ENCODE measurements at places on chromosomes 12 and 14.
A peak's percentile ranks its signal among the peaks of the same experiment; 100 is the strongest.

DNA sequence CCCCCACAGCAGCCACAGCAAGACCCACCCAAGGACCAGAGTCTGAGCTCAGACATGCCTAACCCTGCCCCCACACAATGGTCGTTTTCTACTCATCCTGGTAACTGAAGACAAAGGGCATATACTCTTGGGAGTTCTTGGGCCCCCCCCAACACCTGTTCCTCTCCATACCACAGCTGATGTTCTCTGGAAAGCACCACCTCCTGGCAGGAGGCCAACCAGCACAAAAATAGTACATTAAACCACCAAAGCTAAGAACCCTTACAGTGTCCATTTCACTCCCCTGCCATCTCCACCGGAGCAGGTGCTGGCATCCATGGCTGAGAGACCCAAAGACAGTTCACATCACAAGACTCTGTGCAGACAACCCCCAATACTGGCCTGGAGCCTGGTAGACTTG, 80.6 kb upstream of the DAAM1 start:
- DNase-seq, result no peak

DNA sequence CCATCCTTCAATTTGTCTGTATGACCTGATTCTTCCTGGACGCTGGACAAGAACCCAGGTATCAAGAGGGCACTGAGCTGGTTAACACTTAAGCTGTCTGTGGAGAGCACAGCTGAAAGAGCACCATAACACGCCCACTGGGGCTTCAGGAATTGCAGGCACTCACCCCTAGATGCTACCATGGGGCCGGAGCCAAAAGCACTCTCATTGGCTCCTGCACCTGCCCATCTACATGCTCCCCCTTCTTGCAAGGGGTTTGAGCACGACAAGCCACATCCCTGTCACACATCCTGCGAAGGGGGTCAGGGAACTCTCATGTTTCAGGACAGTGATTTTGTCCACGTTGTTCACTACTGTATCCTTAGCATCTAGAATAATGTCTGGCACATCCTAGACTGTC, 35.1 kb upstream of the TBC1D15 start:
- DNase-seq, result no peak

DNA sequence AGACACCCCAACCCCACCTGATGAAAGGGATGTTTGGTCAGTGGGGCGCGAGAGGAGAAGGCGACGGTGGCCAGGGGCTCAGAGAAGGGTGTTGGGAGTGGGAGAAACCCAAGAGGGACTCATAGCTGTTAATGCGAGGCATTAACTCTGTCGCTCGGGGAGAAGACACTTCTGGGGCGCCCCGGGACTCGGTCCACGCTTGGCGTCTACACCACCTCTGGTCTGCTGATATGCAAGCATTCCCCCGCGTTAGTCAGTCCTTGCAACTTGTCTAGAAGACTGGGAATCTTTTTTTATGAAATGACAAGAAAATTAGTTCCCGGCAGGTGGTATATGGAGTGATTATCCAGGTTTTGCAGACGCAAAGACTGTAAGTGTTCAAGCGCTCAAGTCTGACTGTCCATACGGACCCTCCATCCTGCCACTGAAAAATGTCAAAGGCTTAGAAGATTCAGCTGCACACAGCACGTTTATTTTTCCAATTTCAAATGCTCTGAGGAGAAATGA, 360 bp upstream of the SLC35F4 start:
- DNase-seq, result no peak

GRCh38 chr12:131988054-131988796, 38.5 kb downstream of the EP400 start:
- no peak for DNase-seq

DNA sequence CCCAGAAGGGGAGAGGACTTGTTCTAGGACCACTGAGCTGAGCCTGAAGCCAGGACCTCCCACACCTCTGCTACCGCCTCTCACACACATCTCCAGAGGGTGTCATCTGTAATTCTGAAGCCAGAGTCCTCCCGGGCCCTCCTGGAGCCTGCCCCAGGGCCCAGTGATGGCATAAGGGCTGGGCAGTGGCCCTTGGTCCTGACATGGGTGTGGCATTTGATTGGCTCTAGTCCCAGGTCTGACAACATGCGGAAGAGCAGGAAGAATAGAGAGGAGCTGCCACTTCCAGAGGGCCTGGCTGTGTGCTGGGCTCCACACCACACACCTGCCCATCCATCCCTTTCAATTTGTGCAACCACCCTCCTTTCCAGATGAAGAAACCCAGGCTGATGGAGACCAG, 144.3 kb upstream of the GSC start:
- no peak for DNase-seq

DNA sequence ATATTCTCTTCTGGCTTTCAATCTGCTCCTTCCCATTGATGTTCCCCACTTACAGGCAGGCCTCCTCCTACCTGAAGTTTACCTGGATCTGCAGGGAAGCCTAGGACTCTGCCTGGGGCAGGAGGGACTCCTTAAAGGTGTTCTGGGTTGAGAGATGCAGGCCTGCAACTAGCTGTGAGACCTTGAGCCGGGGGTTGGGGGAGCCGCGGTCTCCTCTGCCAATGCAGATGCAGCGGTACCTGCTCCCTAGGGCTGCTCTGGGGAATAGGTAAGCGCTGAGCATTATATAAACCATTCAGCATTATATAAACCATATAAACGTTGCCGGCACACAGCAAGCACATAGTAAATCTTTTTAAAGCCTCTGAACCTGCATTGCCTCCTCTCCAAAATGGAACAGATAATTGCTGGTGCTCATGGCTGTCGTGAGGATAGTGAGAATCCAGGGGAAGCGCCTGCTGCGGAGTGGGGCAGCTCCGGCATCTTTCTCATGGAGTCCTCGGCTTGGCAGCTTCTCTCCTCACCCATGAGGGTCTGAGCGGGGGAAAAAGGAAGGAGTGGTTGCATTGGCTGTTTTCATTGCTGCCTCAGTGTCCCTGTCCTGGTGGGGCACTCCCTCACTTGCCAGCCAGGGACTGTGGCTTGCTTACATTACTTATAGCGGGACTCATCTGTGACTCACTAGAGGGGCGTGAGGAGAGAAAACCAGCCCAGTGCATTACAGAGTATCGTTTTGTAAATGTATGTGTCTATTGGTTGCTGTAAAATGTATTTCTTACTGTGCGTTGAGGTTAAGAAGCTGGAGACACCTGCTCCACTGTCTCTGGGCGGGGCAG, 12.5 kb upstream of the KRT80 start:
- no peak for DNase-seq

DNA sequence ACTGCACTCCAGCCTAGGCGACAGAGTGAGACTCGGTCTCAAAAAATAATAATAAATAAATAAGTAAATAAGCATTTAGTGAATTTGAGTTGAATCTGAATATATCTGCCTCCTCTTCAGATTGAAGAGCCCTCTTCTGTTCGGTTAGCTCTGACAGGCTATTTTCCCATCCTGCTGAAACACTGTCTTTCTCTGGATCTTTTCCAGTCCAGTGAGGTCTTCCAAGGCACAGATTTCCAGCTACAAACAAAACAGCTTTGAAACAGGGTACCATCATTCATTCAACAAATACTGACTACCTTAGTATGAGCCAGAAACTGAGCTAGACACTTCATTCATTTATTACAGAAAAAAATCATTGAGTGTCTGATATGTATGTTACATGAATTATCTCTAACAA, 7.2 kb upstream of the SPRYD3 start:
- no peak for DNase-seq

- no peak for DNase-seq
These were observed 114.8 kb upstream of the PRICKLE1 start for GRCh38 chr12:42704340-42704739.

GRCh38 chr14:102462391-102462790, 47.2 kb downstream of the ANKRD9 start:
- no peak for DNase-seq

- DNase-seq, result no peak
These were observed 51.3 kb downstream of the SSPN start for GRCh38 chr12:26246483-26247164.

- no peak for DNase-seq
These were observed 407.6 kb downstream of the LRFN5 start for GRCh38 chr14:42014301-42014700.

DNA sequence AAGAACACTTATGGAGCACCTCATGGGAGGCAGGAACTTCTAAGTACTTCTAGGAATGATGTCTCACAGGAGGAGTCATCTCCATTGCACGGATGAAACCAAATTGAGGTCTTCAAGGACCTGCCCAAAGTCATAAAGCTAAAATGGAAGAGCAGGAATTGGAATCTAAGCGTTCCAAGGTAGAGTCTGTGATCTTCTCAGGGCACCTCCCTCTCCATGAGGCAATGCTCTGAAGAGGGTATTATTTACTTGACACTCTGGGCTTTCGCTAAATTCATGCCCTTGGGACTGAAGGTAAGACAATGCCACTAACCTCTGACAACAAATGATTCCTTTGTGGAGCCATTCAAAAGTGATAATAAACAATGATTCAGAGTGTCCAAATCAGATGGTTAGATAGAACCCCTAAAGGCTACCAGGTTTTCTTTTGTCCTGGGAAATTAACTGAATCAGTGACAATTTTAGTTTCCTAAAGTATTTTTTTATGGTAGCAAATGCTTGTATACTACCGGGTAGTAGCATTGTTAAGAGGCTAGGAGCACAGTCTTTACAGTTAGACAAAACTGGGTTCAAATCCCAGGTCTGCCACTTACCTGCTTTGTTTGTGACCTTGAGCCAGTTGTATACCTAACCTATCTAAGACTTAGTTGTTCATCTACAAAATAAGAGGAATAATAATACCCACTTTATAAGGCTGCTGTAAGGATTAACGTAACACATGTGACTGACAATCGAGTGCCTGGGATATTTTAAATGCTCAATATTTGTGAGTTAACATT, 12.3 kb downstream of the HMGA2 start:
- DNase-seq, result no peak

- no peak for DNase-seq
These were observed 258.0 kb upstream of the DDHD1 start for GRCh38 chr14:53411125-53411524.

GRCh38 chr14:33332497-33332896, 393.8 kb downstream of the NPAS3 start:
- DNase-seq, result no peak

- no peak for DNase-seq
These were observed 46.5 kb upstream of the GALNT9 start for GRCh38 chr12:132375747-132376463.

DNA sequence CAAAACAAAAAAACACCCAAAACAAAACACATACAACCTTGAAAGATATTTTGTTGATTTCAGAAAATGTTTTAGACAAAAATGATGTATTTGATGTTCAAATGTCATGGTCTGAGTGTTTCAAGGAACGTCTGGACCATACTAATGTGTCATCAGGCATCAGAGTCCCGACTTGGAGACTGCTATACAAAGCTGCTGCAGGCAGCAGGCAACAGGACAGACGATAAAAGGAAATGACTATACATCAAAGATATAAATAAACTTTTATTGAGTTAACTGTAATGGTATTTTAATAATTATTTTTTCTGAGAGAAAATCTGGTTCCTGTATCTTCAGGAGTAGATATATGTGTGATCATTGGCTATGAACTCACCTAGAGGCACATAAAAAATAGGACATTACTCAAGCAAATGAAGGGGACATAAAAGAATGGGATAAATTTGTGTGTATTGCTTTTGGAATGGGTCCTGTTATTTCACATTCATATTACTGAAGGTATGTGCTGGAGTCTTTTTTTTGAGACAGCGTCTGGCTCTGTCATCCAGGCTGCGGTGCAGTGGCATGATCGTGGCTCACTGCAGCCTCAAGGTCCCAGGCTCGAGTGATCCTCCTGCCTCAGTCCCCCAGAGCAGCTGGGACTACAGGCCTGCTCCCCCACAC, 87.3 kb upstream of the HECTD1 start:
- no peak for DNase-seq

GRCh38 chr14:68660495-68660894, 132.4 kb downstream of the ZFP36L1 start:
- DNase-seq, result no peak

DNA sequence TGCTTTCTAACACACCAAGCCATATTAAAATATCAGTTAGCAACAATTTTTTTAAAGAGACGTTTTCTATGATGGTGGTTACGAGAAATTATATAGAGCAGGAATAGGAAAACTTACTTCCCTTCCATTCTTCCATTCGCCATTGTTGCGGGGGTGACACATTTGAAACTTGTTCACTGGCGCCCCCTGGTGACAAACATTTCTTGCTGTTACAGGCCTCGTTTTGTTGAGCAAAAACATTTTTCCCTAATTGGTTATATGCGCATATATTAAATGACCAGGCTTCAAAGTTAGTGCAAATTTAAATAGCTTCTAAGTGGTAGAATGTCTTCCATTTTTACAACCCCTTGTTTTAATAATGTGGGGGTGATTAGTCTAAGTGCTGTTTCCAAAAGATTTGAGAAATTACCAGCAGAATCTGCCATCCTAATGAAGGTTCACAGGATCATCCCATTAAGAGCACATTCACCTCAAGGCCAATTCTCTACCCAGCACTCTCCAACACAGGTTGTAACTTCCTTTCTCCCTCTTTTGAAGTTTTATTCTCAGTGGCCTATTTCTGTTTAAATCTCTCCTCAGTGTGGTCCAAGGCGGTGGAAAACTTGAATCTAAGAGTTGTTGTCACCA, 1124.7 kb downstream of the FLRT2 start:
- peak; percentile 8 for DNase-seq

DNA sequence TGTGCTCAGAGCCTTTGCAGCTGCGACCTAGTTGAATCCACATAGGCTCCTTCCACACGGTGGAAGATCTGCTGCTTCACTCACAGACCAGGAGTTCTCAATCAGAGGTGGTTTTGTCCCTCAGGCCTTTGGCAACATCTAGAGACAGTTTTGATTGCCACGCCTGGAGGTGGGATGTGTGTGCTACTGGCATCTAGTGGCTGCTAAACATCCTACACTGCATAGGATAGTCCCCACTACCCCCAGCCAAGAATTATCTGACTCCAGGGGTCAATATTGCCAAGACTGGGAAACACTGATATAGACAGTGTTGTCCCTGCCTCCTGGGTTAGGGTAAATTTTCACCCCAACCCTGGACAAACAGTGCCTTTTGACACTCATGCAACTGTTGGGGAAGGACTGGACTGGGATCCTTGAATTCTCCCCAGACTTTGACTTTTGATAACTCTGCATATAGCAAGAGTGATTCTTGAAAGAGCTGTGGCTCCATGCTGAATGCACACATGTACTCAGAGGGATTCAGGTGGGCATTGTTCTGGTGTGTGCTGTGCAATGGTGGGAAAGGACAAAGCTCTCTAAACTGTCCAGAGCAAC, 39.8 kb downstream of the BAZ2A start:
- DNase-seq, result no peak

DNA sequence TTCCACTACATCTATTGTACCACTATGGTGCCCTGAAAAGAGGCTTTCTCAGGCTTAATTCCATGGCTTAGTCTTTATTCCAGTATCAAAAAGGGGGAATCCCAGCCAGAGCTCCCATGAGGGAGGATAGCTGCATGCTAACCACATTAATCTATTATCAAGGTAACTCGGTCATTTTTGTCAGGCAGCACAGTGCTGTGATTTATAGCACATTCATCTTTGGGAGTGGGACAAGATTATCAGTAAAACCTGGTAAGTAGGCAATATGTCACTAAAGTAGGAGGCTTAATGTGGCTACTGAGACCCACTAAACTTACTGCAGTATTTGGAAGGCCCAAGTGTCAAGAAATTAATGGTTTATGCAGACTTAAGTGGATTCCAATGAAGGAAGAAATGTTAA, 58.9 kb downstream of the DAD1 start:
- no peak for DNase-seq
